Activated CD4-positive, alpha-beta memory T cell treated with anti-CD3 and anti-CD28 coated beads, Interleukin-2, amount 10 ng/mL, durations not matched to agents 7 days and 5 days (primary cell): ENCODE measurements at places on chromosomes 3 and 15.

GRCh38 chr3:37571269-37571668 lies 290.4 kb upstream of the CTDSPL start:
- H3K4me1 ChIP-seq, result no peaks in the 10 kb centered on the region
- H3K36me3 ChIP-seq, result no peaks in the 10 kb centered on the region
- no peak overlapping the region for H3K27ac ChIP-seq
- H3K27me3 ChIP-seq, result no peaks in the 10 kb centered on the region
- H3K4me3 ChIP-seq, result no peak overlapping the region

DNA sequence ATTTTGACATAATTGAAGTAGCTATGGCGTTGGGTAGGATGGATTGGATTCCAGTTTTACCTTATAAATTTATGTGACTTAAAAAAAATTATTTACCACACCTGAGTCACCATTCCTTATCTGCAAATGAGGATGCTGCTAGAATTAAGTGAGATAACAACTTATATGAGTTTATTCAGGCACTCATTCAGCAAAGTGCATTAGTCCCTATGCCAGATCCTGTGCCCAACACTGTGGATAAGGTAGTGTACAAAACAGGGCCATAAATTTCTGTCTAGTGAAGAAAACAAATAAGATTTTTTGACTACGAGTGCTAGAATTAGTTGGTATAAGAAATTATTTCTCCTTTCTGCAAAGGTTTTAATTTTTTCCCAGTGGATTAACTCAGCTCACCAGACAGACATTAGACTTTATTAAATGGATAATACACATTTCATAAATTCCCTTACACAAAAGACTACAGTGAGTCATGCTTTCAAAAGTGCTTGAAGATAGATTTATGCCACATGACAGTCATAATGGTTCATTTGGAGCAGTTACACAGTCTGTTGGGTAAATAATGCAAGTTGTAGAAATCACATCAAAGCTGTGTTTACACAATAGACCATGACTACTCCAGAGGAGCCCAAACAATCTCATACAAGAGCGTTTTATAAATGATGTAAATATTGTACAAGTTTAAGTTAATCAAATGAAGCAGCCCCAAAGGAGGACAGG lies 129.9 kb upstream of the TGFBR2 start:
- H3K27ac ChIP-seq, result no peak overlapping the region
- peaks cover 17% of the 10 kb centered on the region for H3K4me1 ChIP-seq
- no peak for DNase-seq
- H3K27me3 ChIP-seq, result no peaks in the 10 kb centered on the region

DNA sequence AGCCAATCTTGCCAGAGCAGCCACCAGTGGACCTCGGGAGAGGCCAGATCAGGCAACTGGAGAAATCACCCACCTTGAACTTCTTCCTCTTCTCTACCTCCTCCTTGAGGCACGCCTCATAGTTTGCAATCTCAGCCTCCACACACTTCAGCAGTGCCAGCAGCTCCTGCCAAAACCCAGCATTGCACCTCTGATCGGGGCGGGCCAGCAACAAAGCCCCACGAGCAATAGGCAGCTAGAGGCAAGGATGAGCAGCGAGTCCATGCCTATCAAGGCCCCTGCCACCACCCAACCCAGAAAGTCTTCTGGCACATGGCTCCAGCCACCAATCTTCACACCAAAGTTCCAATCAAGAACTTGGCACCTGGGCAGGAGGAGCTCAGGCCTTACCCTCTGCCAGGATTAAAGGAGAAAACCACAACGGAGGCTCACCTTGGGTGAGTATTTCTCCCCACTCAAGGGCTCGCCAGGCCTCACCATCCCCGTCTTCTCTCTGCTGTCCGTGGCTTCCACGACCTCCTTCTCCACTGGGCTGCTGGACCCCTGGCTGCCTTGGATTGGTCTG lies 42.1 kb downstream of the SEMA3G start:
- no peak overlapping the region for H3K27ac ChIP-seq
- H3K27me3 ChIP-seq, result no peaks in the 10 kb centered on the region

- H3K27me3 ChIP-seq, result no peaks in the 10 kb centered on the region
- no peak overlapping the region for H3K4me3 ChIP-seq
- no peak for DNase-seq
- no peaks in the 10 kb centered on the region for H3K36me3 ChIP-seq
- H3K4me1 ChIP-seq, result no peaks in the 10 kb centered on the region
- H3K27ac ChIP-seq, result no peak overlapping the region
Measured at GRCh38 chr3:65829228-65829627, 209.5 kb downstream of the MAGI1 start.

DNA sequence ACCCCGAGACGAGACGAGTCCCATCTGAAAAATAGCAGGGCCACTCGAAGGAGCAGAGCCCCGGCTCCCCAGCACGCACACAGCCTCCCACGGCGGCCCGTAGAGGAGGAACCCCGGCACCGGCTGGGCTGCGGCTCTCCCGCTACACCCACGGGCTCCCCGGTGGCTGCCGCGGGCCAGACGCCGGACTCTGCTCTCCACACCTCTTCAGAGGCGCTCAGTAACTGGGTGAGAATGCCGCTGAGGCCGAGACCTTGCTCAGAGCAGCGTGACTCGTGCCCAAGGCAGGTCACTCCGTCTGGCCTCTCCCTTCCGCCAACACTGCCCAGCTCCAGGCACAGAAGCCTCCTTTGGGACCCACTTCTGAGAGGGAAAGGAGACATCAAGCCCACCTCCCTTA lies 34.4 kb downstream of the TNK2 start:
- H3K27me3 ChIP-seq, result no peaks in the 10 kb centered on the region
- no peak for DNase-seq
- peaks cover 11% of the 10 kb centered on the region for H3K4me1 ChIP-seq
- no peak overlapping the region for H3K27ac ChIP-seq
- no peak overlapping the region for H3K4me3 ChIP-seq

DNA sequence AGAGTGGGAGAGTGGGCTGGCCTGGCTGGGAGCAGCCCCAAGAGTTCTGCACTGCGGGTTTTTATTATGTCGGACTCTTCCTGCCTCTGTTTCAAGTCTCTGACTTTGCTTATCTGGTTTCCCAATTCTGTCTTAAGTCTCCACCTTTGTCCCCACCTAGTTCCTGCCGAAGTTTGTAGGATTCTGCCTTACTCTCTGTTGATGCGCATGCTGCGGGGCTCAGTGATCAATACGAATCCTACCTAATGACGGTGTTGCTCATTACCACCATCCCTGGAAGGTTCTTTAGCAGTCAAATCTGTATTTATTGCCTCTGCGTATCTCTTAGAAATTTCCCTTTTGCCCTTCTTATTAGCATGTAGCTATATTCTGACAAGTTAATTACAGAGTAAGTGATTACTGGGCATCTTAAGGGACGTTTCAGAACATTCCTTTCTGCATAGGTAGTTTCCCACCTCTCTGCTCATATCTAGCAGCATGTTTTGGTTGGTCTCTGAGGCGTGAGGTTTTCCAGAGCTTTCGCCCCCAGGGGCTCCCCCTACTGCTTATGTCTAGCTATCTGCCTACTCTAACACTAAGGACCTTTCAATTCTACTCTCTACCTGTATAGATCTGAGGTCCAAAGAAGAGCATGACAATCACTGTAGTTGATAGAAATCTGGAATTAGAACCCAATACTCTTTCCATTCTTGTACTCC lies 236.0 kb upstream of the EIF1B start:
- no peaks in the 10 kb centered on the region for H3K4me1 ChIP-seq
- H3K4me3 ChIP-seq, result no peak overlapping the region
- no peaks in the 10 kb centered on the region for H3K36me3 ChIP-seq
- no peak for DNase-seq
- H3K27ac ChIP-seq, result no peak overlapping the region

GRCh38 chr3:42250761-42251160 lies 15.2 kb downstream of the CCK start:
- H3K27ac ChIP-seq, result no peak overlapping the region
- H3K4me1 ChIP-seq, result peaks cover 4% of the 10 kb centered on the region
- DNase-seq, result no peak
- H3K4me3 ChIP-seq, result no peak overlapping the region
- H3K36me3 ChIP-seq, result no peaks in the 10 kb centered on the region

DNA sequence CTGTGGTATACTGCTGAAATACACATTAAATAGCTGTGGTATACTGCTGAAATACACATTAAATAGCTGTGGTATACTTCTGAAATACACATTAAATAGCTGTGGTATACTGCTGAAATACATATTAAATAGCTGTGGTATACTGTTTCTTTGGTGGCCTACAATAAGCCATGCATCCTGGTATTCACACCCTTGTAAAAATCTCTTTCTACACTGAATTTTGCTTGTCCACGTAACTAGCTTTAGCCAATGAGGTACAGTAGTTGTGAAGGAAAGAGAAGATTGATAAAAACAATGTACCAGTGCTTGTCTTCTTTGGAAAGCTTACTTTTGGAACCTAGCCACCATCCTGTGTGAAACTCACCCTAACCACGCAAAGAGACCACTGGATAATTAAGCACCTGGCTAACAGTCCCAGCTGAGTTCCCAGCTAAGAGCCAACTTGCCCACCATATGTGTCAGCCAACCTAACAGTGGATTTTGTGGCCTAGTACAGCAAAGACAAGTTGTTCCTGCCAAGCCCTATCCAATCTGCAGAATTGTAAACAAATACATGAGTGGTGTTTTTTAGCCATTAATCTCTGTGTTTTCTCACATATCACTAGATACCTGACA lies 103.4 kb upstream of the MELTF start:
- H3K27me3 ChIP-seq, result no peaks in the 10 kb centered on the region
- no peaks in the 10 kb centered on the region for H3K4me1 ChIP-seq
- H3K27ac ChIP-seq, result no peak overlapping the region
- peaks cover 61% of the 10 kb centered on the region for H3K36me3 ChIP-seq
- DNase-seq, result no peak

- H3K27ac ChIP-seq, result no peak overlapping the region
- H3K36me3 ChIP-seq, result peaks cover 4% of the 10 kb centered on the region
- peaks cover 67% of the 10 kb centered on the region for H3K4me1 ChIP-seq
- no peak for DNase-seq
- no peaks in the 10 kb centered on the region for H3K27me3 ChIP-seq
- no peak overlapping the region for H3K4me3 ChIP-seq
Measured at GRCh38 chr3:58037141-58037910, 29.1 kb downstream of the FLNB start.
